ENCODE measurements at places on chromosomes 6 and 20. TPM values are rescaled to one million over a fixed set of nuclear protein-coding genes. Genes with fewer than 3 reads are reported as not detected.

GRCh38 chr6:123091896-123092271, 95.8 kb downstream of the CLVS2 start:
- no peak overlapping the region for H3K4me3 ChIP-seq
- no peaks in the 10 kb centered on the region for H3K4me1 ChIP-seq
- H3K27ac ChIP-seq = no peak overlapping the region
- H3K27me3 ChIP-seq = no peaks in the 10 kb centered on the region
- no peaks in the 10 kb centered on the region for H3K36me3 ChIP-seq
- DNase-seq = no peak

DNA sequence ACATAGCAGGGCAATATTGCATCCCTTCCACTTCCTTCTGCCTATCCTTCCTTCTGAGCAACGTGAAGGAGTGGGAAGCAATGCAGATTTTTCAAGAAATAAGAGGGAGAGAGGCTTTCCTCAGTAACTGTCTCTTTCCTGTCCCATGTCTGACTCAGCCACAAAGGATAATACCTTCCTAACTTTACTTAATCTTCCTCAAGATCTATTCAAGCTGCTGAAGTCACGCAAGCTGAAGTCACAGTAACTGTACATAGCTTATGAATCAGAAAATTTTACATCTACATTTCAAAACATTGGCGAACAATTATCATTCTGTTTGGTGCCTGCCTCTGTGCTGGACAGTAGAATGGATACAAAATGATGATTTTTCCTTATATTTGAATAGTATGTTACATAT, 86.4 kb upstream of the POU3F2 start:
- H3K4me3 ChIP-seq = no peak overlapping the region
- DNase-seq = no peak
- H3K36me3 ChIP-seq = no peaks in the 10 kb centered on the region
- H3K4me1 ChIP-seq = no peaks in the 10 kb centered on the region

DNA sequence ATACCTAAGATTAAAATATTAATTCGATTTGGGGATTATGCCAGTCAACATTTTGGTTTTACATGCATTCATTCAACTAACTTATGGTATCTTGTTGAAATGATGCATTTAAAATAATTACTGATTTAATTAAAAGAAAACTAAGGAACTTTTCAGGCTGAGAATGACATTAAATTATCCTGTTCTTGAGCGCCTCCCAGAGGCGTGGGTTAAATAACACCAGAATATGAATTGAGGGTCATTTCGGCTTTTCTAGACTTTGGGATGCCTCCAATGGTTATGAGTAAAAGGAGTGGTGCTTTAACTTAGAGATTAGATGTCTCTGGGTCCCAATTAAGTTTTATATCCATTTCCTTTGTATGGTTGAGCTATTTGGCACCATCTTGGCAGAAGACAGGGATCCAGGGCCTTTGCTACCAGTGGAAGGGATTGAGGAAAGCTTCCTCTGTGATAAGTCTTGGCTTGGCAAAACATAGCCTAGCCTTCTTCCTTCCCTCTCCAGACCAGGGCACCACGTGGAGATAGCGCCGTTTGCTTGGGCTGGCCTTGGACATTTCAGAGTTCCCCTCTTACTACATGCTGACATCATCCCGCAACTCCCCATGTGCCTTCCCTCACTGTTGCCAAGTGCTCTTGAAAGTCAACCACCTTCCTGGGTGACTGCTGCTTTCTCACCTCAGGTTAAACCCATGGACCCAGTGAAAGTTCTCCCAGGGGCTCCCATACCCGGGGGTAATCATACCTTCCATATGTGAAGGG, 28.7 kb downstream of the GNAS start:
- peak; percentile 38 for DNase-seq
- H3K36me3 ChIP-seq = no peaks in the 10 kb centered on the region
- H3K4me1 ChIP-seq = peaks cover 27% of the 10 kb centered on the region
- H3K27me3 ChIP-seq = no peaks in the 10 kb centered on the region
- no peak overlapping the region for H3K4me3 ChIP-seq

DNA sequence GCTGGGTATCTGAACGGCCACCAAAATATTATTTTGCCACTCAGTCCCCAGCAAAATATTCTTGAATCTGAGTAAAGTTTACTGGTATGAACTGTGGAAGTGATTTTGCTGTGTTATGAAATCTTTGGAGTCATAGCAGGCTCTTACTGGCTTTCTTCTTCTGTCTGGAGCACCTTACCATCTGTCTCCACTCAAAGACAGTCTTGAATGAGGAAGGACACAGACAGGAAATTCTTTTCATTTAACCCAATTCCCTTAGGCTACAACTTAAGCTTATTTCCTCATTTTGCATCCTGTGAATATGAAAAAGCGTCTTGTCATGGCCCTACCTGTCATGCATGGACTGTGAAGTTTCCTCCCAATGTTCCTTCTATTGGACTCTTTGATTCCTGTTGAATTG, 24.7 kb downstream of the FNDC1 start:
- H3K27ac ChIP-seq = no peak overlapping the region
- no peak overlapping the region for H3K4me3 ChIP-seq
- DNase-seq = no peak
- H3K36me3 ChIP-seq = no peaks in the 10 kb centered on the region

Gene NRN1
- total RNA-seq = 7.5 TPM

DNA sequence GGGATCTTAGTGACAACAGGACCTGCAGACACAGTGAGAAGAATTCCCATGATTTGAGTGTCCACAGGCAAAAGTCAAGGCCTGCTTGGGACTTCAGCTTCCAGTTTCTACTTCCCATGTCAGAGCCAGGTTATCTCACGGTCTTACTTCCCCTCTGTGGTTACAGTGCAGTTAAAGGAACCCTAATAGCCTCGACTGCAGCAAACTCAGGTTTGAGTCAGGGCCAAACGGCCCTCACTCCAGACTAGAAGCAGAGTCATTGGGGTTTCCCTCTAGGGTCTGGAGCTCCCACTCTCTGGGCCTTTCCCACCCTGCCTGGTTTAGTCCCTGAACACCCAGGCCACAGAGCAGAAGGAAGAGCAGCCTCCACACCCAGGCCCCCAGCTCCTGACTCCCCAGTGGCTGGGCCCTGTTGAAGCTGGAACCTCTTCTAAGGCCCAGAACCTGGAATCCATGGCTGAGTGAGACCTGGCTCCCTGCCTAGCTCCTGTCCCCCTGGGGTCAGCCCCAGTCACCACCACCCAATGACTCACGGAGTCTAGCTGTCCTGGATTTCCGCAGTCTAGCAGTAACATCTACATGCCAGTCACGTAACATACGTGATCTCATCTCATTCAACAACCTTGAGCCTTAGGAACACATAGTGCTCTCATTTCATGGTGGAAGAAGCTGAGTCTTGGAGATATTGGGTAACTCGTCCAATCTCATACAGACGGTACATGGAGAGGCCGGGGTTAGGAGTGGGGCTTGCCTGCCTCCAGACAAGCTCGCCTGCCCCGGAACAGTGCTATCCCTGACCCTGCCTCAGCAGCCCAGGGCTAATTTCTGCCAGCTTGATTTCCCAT, 9.2 kb upstream of the GHRH start:
- no peak overlapping the region for H3K4me3 ChIP-seq
- no peak for DNase-seq
- peaks cover 2% of the 10 kb centered on the region for H3K27me3 ChIP-seq

Gene SPTLC3
- 1.3 TPM for total RNA-seq

- H3K27ac ChIP-seq = no peak overlapping the region
- no peaks in the 10 kb centered on the region for H3K4me1 ChIP-seq
- peaks cover 13% of the 10 kb centered on the region for H3K27me3 ChIP-seq
- DNase-seq = no peak
- H3K4me3 ChIP-seq = no peak overlapping the region
- H3K36me3 ChIP-seq = no peaks in the 10 kb centered on the region
Observed at GRCh38 chr6:40148882-40149573, 214.8 kb upstream of the MOCS1 start.

DNA sequence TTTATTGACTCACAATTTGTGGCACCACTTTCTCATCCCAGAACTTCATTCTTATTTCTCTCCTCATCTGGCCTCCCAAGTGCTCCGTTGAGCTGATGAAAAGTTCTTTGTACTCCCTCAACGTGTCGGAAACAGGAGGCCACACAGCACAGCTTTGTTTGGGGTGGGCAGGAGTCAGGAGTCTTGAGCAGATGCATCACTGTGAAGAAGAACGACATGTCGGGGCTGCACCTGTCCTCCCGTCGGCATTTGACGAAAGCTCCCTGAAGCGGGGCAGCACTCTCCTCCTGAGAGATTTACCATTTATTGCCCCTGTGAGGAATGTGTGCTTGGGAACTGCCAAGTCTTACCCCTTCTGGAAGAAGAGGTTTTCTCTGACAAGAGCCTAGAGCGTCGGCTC, 28.1 kb downstream of the TAF8 start:
- no peak overlapping the region for H3K4me3 ChIP-seq
- H3K36me3 ChIP-seq = peaks cover 28% of the 10 kb centered on the region
- peaks cover 2% of the 10 kb centered on the region for H3K4me1 ChIP-seq
- H3K27ac ChIP-seq = no peak overlapping the region

DNA sequence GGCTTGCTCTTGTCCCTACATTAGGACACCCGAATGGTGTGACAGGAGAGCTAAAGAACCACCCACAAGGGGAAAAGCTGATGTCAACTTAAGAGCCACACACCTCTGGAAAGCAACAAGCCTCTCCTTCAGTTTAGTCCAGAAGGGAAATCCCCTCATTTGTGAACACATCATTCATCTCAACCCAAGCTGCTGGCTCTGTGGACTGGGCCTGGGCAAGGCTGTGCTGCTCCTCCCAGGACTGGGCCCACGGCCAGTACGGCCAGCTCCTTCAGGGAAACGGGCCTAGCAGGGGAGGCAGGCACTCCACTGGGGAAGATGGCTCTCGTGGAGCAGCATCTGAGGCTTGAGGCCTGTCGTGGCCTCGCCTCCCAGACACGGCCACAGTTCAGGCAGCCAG, 12.8 kb upstream of the SLC4A11 start:
- H3K27me3 ChIP-seq = peaks cover 18% of the 10 kb centered on the region
- H3K4me1 ChIP-seq = peaks cover 2% of the 10 kb centered on the region
- no peak overlapping the region for H3K27ac ChIP-seq
- H3K4me3 ChIP-seq = no peak overlapping the region
- DNase-seq = no peak

- no peak overlapping the region for H3K27ac ChIP-seq
- H3K4me1 ChIP-seq = peaks cover 3% of the 10 kb centered on the region
- no peaks in the 10 kb centered on the region for H3K27me3 ChIP-seq
- no peak for DNase-seq
Observed at GRCh38 chr6:22083119-22083518, 213.7 kb downstream of the PRL start.

DNA sequence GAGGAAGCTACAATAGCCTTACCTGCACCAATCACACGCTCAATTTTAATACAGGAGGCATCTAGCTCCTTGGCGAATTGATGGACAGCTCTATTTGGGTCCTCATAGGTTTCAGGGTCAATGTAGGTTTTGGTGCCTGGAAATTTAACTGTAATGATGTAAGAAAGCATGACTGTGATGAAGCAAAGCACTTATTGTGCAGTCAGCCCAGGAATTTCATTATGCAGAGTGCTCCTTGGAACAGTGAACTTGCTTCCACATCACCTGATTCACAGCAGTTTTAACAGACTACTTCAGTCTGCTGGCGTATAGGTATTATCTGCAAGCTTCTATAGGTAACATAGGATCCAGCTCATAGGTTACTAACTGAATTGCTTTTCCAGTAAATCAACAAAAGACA, 160.0 kb downstream of the EPHA7 start:
- H3K36me3 ChIP-seq = no peaks in the 10 kb centered on the region
- H3K4me1 ChIP-seq = no peaks in the 10 kb centered on the region
- H3K4me3 ChIP-seq = no peak overlapping the region
- H3K27me3 ChIP-seq = no peaks in the 10 kb centered on the region
- no peak overlapping the region for H3K27ac ChIP-seq
- no peak for DNase-seq

Gene IL20RA
- total RNA-seq = not detected

DNA sequence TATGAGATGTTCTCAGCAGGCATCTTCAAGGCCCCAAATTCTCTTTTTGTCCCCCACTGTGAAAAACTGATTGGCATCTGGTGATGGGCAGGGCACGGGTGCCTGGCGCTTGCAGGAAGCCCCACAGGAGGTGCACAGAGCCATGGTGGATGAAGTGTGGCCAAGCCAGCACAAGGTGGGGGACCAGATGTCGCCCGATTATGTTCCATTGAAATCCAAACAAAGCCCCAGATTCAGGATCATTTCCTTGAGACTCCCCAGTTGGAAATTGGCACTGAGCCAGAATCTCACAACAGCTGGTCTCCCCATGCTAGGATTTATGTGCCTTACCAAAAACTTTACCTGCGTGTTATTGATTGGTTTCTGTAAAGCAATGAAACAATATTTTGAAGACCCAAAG, 186.1 kb downstream of the ADAT2 start:
- no peaks in the 10 kb centered on the region for H3K27me3 ChIP-seq
- no peak overlapping the region for H3K27ac ChIP-seq
- no peak for DNase-seq
- no peak overlapping the region for H3K4me3 ChIP-seq
- no peaks in the 10 kb centered on the region for H3K4me1 ChIP-seq
- H3K36me3 ChIP-seq = no peaks in the 10 kb centered on the region

DNA sequence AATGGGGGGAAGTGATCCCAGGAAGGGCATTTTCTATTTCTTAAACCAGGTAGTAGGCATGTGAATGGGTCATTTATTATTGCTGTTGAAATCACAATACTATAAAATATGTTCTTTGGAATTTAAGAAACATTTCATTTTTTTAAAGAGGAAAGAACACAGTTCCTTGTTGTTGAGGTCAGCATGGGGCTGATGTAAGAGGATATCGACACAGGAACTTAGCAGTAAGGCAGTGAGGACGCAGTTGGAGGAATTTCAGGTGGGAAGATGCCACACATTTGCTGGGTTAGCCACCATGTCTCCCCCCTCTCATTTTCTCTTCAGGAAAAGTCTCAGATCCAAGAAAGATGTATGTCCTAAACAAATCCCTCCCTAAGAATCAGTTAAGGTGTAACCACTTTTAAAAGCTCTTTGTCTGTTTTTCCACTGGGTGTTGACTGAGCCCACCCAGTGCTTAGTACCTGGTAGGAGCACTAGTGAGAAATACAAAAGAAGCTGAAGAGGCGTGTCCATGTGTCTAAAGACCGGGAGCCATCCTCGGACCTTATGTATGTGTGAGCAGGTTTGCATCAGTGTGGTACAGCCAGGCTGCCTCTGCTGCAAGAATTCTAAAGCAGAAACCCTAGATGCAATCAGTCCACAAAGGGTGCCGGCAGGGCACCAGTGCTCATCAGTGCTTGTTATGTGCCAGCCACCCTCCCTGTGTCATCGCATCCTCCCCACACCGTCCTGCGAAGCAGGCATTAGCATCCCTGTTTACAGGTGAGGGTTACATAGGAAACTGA, 98.9 kb downstream of the TCP11 start:
- peaks cover 3% of the 10 kb centered on the region for H3K36me3 ChIP-seq
- H3K4me1 ChIP-seq = peaks cover 6% of the 10 kb centered on the region
- no peak overlapping the region for H3K27ac ChIP-seq
- no peak for DNase-seq
- no peak overlapping the region for H3K4me3 ChIP-seq
- H3K27me3 ChIP-seq = no peaks in the 10 kb centered on the region

Gene GTSF1L
- not detected for total RNA-seq

Gene OR5V1
- not detected for total RNA-seq

Gene GPLD1
- total RNA-seq = 0.62 TPM

All from activated CD4-positive, alpha-beta T cell treated with anti-CD3 and anti-CD28 coated beads for 36 hours (primary cell).